ENCODE measurements at places on chromosomes 3 and 15. TPM values are rescaled to one million over a fixed set of nuclear protein-coding genes. Genes with fewer than 3 reads are reported as not detected.

DNA sequence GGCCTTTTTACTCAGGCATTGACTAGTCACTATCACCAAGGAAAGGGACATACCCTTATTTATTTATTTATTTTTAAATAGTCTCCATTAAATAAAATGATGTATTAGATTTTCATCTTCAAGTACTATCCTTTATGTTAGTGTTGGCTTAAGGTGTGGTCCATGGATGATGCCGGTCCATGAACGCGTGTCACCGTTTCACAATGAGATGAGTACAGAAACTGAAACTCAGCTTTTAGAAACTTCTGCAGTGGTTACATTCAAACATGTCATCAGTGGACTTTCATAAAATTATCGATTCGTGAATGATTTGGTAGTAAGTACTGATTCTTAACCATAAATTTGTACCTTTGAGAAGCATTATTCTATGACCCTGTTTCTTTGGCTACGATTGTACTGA, 166.6 kb downstream of the SATB1 start:
- DNase-seq, result no peak

- DNase-seq, result no peak
Observed at GRCh38 chr3:157961665-157962064, 144.6 kb downstream of the SHOX2 start.

DNA sequence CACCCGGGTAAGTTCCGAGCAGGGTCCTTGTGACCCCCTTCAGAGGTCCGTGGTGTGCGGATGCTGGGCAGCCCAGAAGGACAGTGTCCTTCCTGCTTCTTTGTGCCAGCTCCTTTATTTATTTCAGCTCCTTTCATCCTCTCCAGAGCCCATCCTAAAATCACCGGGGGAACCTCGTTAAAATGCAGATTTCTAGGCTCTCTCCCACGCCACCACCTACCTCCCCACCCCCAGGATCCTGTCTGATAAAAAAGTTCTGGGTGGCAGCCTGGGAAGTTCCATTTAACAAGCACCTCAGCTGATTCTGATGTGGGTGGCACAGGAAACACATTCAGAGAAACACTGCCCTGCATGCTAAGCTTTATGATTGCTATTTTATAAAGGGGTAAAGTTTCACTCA, 12.5 kb upstream of the IGF1R start:
- DNase-seq, result no peak

The WDR6 gene
- 27.3 TPM for total RNA-seq

GRCh38 chr15:83210619-83211018, 3.0 kb upstream of the HDGFL3 start:
- no peak for DNase-seq

The ADCY5 gene
- 1.2 TPM for total RNA-seq

The HAUS2 gene
- 36.2 TPM for total RNA-seq

GRCh38 chr3:150936693-150937092, 31.5 kb upstream of the MINDY4B start:
- DNase-seq, result no peak

GRCh38 chr3:135453326-135453725, 512.2 kb upstream of the PPP2R3A start:
- DNase-seq, result no peak

GRCh38 chr3:129315223-129315997, 36.7 kb downstream of the HMCES start:
- DNase-seq, result no peak

DNA sequence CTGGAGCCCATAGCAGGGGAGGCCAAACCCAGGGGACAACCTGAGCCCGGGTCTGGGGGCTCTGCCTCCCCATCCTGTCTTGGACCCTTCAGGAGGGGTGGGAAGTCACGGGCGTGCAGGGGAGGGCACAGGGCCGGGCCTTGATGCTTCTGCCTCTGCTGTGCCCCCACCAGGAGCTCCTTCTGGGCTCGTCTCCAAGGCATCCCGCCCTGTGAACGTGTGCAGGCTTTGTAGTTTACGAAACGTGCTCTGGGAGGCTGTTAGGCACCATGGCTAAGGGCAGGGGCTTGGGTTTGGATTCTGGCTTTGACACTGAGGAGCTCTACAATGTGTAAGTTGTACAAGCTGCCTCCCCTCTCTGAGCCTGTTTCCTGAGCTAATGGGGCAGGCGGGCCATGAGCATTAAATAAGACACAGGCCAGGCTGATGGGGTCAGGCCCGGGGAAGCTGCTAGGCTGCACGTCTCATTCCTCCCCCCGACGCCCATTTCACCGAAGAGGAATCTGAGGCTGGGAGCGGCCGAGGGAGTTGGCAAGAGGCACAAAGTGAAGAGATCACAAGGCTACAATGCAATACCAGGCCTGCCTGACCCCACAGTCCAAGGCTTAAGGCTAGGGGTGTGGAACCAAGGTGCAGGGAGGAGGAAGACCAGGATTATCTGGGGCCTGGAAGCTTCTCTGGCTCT, 19.6 kb downstream of the PLXND1 start:
- DNase-seq, result no peak

The REC114 gene
- not detected for total RNA-seq

DNA sequence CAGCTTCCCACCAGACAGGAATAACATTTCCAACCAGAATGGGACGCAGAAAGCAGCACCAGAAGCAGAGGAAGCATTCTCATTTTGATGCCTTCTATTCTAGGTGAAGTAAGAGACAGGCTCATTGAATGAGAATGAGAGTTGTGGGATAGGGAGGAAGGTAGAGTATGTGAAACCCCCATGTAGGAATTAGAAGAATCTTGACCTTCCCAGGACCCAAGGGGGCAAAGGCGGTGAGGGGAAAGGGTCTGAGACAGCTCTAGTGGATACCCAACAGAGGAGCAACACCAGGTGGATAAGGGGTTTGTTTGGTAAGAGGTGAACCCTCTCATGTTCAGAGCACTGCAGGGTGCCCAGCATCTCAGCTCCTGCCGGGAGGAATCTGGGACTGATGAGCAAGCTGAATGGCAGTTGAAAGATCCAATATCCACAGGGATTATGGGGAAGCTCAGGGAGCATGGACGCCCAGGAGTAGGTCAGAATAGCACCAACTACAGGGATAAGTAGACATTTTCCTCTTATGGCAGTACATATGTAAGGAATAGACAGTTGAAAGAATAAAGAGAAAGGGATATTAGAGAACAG, 77.0 kb downstream of the PLCL2 start:
- DNase-seq, result no peak

DNA sequence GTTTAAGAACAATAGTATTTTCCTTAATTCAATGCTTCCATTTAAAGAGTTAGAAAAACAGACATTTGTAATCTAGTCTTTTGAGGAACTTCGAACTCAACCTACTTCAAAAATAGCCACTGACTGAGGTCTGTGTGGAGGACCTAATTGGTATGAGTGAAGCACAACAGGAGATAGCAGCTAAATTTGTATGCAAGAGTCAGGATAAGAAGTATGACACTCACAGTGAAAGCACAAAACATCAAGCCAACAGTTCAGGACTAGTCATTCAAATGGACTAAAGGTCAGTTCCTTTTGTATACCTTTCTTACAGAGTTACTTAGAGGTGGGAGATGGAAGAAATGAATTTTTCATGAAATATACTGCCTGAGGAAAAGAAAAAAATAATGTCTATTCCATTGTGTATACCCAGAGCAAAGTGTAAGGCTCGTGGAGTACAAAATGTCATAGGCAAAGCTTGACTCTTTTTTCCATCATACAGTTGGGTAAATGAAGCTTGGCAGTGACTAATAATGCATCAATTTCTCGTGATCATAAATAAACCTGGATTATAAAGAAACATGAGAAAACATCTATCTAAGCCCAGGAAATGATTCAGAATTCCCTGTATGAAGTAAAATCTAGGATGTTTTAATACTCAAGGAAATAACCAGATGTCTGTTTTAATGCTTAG, 1005.2 kb upstream of the CADM2 start:
- no peak for DNase-seq

DNA sequence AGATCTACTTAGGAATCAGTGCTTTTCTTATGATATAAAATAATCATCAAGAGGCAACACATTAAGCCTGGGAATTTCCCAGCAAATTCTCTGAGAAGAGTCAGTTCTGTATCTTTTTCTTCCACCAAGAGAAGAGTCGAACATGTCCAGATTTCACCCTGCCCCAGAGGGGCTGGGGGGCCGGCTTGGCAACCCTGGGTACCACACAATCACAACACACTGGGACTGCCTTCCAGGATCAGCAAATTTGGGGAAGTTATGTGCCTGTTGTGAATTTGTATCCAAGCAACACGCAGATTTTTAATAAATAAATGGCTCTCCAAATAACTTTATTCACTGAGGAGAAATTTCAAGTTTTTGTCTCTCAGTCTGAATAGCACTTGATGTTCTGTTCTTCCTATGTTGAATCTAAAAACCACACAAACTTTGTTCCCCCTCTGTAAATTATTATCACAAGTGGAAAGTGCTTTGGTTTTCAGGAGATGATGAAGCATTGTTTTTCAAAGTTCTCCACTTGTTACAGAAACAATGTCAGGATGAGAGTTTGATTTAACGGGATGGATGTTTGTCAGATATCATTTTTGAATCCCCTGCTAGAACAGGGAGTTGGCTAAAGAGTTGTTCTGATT, 357.2 kb downstream of the ZNF385D start:
- no peak for DNase-seq

- no peak for DNase-seq
Observed at GRCh38 chr3:62615258-62615849, 242.0 kb upstream of the FEZF2 start.

Measured in SK-MEL-5 (cell line).